ENCODE measurements at places on chromosomes 12 and 14.

DNA sequence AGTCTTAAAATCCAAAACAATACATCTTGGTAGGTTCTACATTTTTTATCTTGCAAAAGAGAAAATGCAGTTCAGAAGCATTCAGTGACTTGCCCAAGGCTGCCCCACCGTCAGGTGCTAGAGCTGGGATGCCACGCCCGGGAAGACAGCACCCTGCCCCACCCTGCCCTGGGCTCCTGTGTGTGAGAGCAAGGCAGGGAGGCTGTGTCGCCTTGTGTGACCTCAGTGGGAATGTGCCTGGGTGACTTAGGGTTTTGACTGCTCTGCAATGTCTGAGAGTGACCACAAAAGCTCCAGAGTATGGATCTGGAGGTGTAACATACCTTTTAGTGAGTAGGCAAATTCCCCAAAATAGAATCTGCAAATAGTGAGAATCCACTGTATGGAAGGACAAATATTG, 60.0 kb downstream of the AACS start:
- DNase-seq, result no peak

DNA sequence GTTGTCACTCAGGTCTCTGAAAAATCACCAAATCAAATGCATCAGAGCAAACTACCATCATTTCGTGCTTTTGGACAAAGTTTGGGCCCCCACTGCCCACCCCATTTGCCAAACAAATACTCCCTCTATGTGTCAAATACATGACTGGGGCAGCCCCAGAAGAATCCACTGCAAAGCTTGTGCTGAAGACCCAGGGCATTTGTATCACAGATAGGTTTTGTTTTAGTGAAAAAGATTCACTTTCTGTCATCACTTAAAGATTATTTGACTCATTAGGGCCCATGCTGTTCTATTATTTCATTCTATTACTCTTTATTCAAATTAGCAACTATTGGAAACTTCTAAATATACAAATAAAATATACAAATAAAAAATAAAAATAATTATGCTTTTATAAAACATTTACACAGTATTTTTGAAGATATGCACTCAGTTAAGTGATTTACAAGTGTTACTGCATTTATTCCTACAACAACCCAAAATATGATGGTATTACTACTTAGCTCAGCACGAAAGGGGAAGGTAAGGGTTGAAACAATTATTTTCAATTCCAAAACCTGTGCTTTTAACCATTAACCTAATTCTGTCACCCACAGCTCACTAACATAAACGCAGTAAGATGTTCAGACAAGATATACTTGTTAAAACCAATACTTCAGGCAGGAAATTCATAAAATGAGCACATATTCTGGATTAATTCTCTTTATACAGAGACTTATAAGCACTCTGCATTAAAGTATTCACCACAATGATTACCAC, 36.5 kb downstream of the LRIG3 start:
- DNase-seq, result no peak

DNA sequence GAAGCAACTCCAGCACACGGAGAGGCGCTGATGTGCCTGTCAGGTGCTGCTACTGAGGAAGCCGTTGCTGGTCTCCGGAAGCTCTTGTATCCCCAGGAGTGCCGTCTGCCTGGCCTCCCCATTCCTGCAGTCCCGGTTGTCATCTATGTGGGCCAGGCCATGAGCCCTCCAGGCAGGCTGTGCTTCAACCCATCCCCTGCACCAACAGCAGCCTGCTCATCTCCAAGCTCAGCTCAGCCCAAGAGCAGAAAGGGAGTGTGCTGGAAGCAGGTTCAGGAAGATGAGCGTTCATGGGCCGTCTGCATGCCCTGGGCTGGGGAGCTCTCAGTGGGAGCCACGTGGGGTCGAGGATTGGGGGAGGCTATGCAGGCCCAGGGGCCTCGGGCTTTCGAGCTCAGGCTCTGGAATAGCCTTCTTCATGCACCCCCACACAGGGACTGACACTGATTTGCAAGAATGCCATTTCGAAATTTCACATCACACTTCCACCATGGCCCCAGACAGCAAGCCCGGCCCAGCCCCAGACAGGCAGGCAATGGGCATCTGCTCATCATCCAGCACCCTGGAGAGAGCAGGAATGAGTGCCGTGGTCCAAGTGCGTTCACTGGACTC, 164.5 kb downstream of the KIF26A start:
- no peak for DNase-seq

- DNase-seq, result peak; percentile 15
These were observed 101.2 kb upstream of the SLC38A2 start for GRCh38 chr12:46473634-46474329.

DNA sequence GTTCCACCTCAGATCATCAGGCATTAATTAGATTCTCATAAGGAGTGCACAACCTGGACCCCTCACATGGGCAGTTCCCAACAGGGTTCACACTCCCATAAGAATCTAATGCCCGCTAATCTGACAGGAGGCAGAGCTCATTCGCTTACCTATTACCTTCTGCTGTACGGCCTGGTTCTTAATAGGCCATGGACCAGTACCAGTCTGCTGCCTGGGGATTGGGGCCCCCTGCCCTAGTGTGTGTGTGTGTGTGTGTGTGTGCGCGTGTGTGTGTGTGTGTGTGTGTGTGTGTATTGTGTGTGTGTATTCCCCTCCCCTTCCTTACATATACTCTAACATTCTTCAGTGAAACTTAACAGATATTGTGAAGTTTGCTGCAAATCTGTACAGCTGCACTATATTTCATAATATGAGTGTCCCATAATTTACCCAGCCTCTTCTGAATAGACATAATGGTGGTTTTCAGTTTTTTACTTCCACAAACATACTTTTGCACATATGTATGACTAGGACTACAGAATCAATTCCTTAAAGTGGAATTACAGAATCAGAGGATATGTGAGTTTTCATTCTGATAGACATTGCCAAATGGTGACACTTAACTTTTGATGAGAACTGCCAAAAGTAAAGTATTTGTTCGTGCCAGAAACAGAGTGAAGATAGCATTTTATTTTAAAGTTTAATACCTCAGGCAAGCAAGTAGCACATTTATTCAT, 205.2 kb upstream of the EEA1 start:
- peak; percentile 46 for DNase-seq

DNA sequence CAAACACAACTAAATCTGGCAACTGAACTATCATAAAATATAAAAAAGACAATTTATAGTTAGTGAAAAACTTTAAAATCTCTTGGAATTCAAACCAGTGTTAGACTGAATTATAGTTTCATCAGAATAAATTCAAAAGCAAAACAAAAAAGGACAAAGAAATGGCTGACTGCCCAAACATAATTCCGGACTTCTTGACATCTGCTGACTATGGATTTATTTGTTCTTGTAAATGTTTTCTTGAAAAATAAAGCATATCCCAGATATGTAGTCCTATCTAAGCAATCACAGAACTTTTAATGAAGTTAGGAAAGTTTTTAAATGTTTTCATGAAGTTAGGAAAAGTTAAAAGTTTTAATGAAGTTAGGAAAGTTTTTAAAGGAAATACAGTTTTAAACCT, 45.8 kb upstream of the CNTN1 start:
- no peak for DNase-seq

DNA sequence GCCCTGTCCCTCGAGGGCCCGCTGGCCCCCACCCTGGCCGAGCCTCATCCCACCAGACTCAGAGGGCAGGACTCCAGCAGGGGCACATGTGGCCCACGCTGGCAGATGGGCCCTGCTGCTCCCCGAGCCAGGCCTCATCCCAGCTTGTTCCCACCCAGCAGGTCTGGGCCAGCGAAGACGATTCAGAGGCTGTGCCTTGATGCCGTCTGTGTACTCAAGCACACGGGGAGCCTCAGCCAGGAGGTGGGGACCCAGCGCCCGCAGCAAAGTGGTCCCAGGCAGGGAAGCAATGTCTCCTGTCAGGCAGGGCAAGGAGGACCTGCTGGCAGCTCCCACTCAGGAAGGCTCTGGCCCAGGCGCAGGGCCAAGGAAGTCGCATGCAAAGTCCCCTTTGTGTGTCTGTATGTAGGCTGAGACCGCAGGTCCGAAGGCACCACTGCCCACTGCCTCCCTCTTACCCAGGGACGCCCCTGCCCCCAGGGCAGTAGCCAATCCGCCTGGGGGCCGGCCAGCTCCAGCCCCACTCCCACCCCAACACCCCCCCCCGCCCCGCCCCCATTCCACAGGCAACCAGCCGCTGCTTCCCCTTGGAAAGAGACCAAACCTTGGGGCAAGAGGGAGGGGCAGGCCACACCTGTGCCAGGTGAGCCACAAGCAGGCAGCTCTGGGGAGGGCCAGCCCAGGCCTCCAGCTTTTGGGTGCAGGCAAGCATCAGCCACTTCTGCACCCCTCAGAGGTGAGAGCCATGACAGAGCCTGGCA, 9.4 kb downstream of the DEGS2 start:
- DNase-seq, result no peak

DNA sequence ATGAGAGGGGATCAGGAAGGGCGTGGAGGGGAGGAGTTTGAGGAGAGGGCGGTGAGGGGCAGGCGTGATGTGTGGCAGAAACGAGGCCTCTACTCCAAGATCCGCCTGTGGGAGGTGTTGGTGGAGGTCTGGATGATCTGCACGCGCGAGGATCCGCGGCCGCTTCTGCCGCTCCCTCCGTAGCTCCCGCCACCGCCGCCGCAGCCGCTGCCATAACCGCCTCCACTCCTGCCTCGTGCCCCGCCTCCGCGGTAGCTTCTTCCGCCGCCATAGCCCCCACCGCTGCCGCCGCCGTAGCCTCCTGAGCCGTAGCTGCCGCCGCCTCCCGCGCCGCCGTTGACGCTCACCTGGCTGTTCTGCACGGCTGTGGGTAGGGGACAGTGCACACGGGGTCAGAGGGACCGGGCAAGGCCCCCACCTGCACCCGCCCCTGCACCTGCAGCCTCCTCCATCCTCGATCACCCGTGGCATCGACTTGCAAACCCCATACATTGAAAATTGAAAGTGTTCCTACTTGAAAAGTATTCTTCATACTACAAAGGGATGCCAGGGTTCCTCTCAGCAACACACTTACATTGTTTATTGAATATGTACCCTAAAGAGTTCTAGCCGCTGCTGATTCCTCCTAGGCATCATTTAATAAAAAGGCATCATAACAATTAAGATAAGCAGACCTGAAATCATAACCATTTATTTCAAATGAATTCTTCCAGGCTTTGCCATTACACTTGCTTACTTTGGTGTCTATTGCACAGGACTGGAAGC, 11.1 kb upstream of the KRT1 start:
- peak; percentile 37 for DNase-seq
